ENCODE measurements at places on chromosomes 5 and 9.
A peak's percentile ranks its signal among the peaks of the same experiment; 100 is the strongest.

DNA sequence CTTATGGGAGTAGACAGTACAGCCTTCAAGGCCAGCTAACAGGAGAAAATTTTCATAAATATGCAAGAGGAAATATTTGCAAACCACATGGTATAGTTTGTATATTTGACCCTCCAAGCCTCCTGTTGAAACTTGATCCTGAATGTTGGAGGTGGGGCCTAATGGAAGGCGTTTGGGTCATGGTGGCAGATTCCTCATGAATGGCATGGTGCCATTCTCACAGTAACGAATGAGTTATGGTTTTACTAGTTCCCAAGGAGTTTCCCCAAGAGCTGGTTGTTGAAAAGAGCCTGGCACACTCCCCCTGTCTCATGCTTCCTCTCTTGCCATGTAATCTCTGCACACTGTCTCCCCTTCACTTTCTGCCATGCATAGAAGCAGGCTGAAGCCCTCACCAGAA, 3.3 kb upstream of the PAIP1 start:
- peak; percentile 25 for DNase-seq

DNA sequence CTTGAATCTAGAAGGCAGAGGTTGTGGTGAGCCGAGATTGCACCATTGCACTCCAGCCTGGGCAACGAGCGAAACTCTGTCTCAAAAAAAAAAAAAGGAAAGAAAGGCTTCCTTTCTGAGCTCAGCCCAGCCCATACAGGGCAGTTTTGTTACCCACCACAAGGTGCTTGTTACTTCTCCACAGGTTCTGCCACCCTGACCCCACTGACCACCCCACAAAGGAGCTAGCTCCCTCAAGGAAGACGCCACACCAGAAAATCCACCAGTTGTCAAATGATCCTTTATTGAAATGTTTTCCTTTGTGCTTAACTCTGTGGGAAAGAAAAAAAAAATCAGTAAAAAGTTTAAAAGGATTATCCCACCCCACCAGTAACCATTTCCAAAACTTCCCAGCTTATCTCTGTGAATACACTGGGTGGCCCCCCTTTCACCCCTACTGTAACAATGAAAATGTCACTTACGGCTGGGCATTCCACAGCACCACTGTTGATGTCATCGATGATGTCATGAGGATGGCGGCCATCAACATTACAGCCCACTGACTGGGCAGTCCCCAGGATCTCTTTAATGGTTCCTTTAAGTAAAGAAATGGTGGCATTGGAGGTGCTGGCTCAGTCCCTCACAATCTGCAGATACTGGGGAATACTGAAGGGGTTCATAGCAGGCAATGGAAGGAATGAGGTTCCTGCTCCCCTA, 3.6 kb downstream of the RPL12 start:
- DNase-seq = no peak

GRCh38 chr5:94094793-94095441, 353.5 kb upstream of the POU5F2 start:
- no peak for DNase-seq

DNA sequence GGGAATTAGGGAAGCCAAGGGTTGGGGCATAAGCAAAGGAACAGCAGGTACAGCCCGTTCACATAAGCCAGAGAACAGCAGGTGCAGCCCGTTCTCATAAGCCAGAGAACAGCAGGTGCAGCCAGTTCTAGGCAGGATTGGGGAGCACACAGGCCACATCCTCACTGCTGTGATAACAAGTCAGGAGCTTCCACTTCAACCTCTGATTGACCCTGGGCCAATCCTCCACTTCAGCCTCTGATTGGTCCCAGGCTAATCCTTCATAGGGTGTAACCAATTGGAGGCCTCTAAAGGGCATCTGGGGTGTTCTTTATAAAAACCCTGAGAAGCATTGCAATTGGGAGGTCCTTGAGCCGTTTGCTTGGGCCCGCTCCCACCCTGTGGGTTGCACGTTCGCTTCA, 27.5 kb downstream of the CEL start:
- peak; percentile 84 for DNase-seq

- DNase-seq = no peak
Measured at GRCh38 chr9:136358016-136358415, 5.5 kb downstream of the DNLZ start.

DNA sequence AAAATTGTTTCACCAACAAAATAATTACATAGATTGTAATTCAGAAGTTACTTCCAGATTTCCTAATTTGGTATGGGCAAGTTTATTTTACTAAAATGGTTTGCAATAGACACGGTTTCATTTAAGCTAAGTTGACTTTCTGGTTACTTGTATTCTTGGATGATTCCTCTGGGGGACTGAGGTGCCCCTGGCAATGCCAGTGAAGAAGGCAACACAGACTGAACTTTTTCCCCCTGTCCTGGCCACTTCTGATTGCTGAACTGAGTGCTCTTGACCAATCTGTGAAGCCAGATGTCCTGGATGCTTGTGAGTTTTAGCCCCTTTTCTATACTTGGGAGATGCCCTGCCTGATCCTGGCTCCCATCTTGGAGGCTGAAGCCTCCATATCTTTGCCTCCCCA, 66.3 kb upstream of the FANCC start:
- DNase-seq = no peak

DNA sequence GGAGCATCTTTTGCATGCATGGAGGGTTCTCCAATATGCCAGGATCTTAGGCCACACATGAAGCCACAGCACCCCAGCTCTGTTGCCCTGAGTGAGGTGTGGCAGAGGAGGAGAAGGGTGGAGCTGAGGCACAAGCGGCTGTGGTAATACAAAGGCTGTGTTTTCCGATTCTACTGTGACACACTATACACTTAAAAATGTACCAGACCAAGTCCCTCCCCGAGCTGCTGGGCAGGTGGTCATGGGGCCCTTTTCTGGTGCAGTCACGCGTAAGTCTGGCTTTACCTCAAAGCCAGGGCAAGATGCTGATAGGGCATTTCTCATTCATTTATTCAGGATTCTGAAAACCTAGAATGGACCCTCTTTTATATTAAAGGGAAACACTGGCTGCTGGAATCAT, 3.7 kb downstream of the ADGRV1 start:
- DNase-seq = peak; percentile 57

DNA sequence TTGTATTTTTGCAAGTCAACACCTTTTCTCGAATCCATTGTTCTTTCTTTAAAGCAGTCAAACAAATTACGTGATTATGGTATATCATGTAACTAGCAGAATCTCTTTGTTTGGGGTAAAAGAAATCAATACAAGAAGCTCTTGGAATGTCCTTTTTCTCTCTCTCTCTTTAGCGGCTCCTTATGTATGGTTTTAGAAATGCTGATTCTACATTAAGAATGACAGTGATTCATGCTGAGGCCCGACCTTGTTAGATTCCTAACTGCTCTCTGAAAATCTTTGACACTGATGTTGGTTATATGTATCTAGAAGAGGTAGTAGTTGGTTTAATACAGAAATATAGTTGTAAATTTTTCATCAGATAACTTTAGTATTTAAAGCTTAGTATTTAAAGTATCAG, 76.4 kb downstream of the SNX24 start:
- DNase-seq = no peak

GRCh38 chr9:136943291-136944211, 987 bp downstream of the FBXW5 start:
- no peak for DNase-seq

DNA sequence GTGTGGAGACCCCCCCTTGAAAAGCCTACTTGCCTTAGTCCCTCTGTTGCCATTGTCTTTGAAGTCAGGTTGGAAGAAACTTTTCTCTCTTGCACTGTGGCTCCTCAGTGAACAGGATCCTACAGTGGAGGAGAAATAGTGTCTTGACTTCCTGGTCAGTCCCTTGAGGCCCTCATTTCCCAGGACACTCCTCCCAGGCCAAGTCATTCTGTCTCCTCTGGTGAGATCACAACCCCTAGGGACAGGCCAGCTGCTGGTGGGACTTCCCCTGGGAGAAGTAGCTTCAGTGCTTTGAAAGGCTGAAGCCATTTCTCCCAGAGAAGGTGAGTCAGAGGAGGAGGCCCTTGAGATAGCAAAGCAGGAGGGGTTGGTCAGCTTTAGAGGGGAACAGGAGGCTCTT, 10.1 kb upstream of the GRIA1 start:
- DNase-seq = no peak

GRCh38 chr9:95627802-95628201, 111.0 kb upstream of the PTCH1 start:
- DNase-seq = no peak

- DNase-seq = no peak
Measured at GRCh38 chr9:82890865-82891264, 172.1 kb downstream of the RASEF start.

DNA sequence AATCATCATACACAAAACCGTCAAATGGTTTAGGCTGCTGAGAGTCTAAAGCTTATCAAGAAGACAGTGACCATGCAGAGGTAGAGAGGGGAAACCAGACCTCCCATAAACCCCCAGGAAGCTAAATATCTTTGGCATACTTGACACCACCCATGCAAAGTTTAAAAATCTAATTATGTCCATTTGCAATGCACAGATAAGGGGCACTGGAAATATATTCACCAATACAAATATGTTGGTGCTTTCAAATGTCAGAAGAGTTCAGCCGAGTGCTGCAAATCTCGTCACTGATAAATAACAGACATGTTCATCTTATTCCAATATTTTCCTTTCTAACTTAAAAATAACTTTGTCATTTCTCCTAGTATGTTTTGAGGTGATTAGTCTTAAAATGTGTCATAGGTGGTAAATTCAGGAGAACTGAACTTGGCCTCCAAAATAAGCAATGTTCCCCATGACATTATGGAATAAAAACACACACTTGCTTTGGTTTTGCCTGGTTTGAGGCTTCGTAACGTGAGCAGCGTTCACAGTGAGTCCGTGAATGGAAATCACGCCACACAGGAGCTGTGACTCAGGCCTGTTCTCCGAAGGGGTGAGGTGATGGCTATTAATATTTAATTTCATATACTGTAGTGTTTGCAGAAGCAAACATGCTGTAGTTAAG, 182.2 kb downstream of the AOPEP start:
- DNase-seq = no peak

DNA sequence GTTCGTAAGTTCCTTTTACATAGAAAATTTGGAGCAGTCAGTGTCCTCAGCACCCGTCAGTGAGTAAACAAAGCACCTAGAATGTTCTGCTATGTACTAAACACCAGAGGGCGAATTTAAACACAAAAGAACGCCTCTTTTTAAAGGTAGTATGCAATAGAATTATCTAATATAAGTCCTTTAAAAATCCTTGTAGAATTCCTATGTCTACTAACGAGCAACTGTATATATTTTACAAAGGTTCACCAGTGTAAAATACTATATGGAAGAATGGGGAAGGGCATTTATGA, 499 bp upstream of the TMEM232 start:
- peak; percentile 27 for DNase-seq

GRCh38 chr5:165349735-165350134, 1844.3 kb downstream of the MAT2B start:
- no peak for DNase-seq

DNA sequence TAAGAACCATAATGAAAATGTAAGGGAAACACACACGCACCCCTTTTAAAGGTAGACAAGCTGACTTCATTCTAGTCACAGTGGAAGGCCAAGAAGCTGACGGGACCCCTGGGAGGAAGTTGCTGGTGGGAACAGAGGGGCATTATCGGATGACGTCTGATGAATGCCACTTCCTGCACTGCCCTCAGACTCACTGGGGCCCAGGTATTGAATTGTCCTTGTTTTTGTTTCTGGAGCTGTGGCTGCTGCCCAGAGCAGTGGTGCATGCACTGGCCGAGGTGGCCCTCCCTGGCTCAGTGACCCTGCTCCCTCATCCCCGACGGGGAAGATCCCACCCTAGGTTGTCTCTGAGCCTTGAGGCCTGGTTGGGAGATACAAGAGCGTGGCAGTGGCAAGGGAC, 15.3 kb upstream of the RPL26L1 start:
- no peak for DNase-seq

- no peak for DNase-seq
Measured at GRCh38 chr5:145750199-145750598, 84.9 kb downstream of the PRELID2 start.

- DNase-seq = no peak
Measured at GRCh38 chr5:34621277-34622097, 34.6 kb upstream of the RAI14 start.

DNA sequence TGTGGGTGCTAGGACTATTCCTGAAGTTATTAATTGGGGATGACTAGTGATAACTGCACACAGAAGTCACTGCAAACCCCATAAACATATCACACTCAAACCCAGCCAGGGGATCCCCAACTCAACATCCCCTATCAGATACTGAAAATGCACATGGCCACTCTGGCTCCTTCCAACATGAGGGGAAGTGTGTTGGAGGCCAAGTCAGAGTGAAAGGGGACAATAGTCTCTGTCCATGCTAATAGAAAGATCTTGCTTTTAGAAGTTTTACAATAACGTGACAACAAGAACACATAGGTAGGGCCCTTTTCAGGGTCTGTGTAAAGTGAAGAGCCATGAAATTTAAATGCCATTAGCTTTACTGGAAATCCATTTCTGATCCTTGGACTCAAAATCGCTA, 98.8 kb upstream of the SEMA6A start:
- DNase-seq = no peak

DNA sequence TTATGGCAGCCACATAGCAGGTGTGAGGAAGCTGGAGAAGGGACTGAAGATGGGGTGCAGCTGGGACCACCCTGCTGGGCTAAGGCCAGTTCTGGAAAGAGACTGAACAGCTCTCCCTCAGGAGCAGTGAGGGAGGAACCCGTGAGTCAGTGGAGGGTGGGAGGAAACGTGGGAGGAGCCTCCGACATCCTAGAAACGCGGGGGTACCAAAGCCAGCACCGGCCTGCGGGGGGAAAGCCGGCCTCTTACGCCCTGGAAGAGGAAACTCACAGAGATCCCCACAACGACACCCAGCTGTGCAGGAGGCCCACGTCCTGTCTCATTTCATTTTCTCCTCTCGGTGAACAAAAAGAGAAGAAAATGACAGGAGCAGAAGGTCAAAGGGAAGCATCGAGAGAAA, 185.8 kb upstream of the IRX4 start:
- no peak for DNase-seq

DNA sequence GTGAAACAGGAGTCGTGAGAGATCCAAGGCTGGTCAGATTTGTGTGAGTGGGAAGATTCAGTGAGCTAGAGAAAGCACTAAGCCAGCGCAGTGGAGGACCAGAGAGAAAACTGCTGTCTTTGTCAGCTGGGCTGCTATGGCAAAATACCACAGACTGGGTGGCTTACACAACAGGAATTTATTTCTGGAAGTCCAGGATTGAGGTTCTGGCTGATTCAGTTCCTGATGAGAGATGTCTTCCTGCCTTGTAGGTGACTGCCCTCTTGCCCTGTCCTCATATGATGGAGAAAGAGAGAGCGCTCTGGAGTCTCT, 24.2 kb upstream of the ANKRD33B start:
- DNase-seq = no peak

GRCh38 chr5:116887104-116887503, 312.5 kb upstream of the SEMA6A start:
- no peak for DNase-seq

GRCh38 chr5:156208271-156208670, 118.7 kb upstream of the SGCD start:
- no peak for DNase-seq

DNA sequence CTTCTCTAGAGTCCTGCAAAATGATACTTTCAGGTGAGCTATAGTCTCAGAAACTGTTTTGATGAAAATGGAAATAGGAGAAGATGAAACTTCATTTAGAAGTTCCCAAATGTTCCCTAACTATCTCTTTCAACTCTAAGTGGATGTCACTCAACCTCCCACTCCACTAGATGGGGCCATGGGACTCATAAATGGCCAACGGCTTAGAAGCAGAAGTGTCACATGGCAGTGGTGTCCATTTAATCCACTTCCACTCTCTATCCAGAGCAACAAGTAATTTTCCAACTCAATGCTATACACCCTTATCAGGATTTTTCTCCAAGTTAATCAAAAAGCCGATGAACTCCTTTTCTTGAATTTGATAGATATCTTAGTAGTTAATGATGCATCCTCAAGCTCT, 295.7 kb downstream of the EDIL3 start:
- no peak for DNase-seq

Measured in NCI-H510A treated with DMSO at 0.1 percent for 48 hours (cell line).